Thyroid gland (tissue), 4 donors: ENCODE measurements at places on chromosomes 5 and 9. TPM values are rescaled to one million over a fixed set of nuclear protein-coding genes. Genes with fewer than 3 reads are reported as not detected.

Gene GPR150
- not detected for total RNA-seq

Gene SLC1A3
- total RNA-seq: 9.3 TPM

Gene OTULINL
- total RNA-seq: 7.4 TPM

DNA sequence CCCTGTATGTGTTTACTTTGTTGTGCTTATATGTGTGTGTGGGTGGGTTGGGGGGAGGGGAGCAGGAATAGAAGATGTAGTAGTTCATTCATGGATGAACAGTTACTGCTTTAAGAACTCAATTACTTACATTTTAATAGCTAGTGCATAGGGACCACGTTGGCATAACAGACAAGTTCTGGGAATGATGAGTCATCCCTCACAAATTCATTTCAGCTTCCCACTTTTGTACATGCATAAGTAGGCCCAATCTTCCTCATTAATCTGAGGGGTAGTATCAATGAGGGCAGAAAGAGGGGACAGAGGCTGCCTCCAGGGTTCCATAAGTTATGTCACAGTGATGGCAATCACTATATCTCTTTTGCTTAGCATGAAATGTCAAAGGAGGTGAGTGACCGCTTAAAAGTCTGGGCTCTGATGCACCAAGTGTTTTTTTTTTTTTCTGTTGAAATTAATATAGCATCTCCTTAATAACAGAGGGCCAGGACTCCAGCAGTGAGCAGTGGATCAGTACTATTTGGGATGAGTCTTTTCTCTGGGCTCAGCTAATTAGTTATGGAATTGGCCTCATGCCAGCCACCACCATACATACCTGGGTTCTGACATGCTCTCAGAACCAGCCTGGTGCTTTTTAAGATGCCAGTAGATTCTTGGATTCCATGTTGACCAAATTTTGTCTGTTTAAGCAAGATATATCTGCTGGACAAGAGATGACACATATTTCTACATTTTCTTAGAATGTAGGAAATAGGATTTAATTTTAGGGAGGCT is 37.1 kb downstream of the PRDM6 start:
- no peak for DNase-seq

DNA sequence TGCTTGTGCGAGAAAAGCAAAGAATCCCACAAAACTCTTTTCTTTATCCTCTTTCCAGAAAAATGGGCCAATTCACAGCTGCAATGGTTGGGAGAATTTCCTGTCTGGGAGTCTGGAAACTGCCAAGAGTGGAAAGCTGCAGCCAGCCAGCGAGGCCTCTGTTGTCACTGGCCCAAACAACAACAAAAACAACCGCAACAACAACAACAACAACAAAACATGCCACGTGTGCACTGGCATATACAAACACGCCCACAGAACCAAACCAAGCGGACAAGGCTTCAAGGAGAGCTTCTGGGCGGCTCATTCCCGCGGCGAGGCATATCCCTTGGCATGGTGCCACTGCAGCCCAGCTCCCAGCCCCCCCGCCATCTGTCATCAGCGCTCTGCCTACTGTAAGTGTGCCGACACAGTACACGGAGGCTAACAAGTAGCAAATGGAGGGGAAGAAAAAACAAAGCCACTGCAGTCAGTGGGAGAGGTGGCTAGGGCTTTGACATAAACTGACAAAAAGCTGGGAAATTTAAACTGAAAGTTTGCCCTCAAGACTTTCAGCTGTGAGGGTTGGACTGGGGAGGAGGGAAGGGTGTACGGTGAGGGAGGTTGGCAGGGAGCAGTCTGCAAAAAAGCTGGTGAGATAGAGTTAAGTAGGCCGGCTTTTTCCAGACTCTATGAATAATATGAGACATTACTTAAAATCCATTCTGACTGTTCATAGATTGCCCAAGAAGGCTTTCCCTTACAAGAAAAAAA is 165.0 kb upstream of the ZNF462 start:
- DNase-seq: peak; percentile 91

- no peak for DNase-seq
These were observed 780.1 kb upstream of the DMAC1 start for GRCh38 chr9:8579661-8580060.

- DNase-seq: peak; percentile 50
These were observed 30.7 kb upstream of the CORO2A start for GRCh38 chr9:98222885-98223691.

DNA sequence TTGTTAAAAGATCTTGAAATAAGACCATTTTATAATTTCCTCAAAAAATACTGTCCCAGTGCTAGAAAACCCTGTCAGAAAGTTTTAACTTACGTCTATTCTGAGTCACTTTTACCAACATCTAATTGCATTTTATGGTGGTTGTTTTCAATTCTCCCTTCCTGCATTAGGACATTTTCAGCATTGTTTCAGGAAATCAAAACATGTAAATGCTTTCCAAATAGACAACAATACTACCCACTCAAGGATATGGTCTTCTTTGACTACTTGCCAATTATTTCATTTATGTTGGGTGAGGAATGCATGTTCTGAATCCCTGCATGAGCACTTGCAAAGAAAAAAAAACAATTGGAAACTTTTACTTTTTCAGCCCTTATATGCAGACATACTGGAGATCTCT is 284.6 kb upstream of the PDE4D start:
- no peak for DNase-seq

DNA sequence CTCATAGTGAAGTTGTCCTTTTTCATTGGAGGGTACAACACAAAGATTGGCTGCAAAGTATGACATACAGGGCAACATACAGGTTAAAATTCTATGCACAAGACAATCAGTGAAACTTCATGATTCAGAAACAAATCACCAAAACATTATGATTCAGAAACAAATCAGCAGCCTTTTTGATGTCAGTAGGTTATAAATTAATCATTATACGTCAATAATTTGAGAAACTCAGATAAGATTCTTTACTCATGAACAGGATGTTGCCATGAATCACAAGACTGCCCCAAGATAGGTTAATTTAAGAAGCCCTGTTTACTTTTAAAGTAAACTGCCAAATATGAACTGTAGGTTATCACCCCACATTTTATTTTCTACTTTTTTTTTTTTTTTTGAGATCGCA is 62.2 kb upstream of the IL33 start:
- DNase-seq: no peak

- peak; percentile 42 for DNase-seq
These were observed 126.1 kb upstream of the HAND1 start for GRCh38 chr5:154603953-154604679.
